ENCODE measurements at places on chromosomes 16 and 17.

- DNase-seq = no peak
Measured at GRCh38 chr16:15538507-15538906, 104.1 kb downstream of the BMERB1 start.

GRCh38 chr16:88977018-88977811, at the start of gene CBFA2T3:
CBFA2T3 (minus strand) TSS chr16:88977207; CDS start chr16:88976807, 400 bp downstream.
- no peak for DNase-seq

GRCh38 chr16:30949650-30950515, 1.0 kb downstream of the ORAI3 start:
- DNase-seq = peak; percentile 82

GRCh38 chr16:87015021-87015420, 302.2 kb downstream of the C16orf95 start:
- no peak for DNase-seq

GRCh38 chr17:40060887-40061608, 1.7 kb upstream of the THRA start:
- no peak for DNase-seq

- no peak for DNase-seq
Measured at GRCh38 chr16:29743827-29744531, 1.8 kb downstream of the C16orf54 start.

- DNase-seq = no peak
Measured at GRCh38 chr16:54067322-54068065, 219.1 kb downstream of the IRX3 start.

- no peak for DNase-seq
Measured at GRCh38 chr16:1318268-1318545, 8.8 kb downstream of the UBE2I start.

DNA sequence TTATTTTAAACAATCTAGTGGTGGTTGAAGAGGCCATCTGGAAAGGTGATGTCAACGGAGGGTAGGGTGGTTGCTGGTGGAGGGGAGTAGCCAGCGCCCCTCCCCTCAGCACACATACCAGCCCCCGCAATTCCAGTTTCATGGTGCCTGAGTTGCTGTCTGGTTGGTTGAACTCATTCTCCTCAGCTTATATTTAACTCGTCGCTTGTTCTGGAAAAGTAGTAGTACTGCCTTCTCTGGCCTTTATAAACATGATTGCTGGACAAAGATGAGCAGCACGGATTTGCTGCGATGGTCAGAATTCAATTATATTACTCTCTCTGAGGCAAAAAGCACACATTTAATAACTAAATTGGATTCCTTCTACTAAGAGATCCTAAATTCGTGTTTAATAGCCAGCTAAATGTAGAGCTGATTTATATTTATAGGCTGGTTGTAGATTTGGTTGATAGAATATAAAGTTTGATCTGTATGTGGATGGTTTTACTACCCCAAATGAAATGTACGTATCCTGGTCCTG, 238.0 kb upstream of the TBX2 start:
- no peak for DNase-seq

GRCh38 chr17:47719411-47720152, 13.5 kb upstream of the TBX21 start:
- DNase-seq = no peak

DNA sequence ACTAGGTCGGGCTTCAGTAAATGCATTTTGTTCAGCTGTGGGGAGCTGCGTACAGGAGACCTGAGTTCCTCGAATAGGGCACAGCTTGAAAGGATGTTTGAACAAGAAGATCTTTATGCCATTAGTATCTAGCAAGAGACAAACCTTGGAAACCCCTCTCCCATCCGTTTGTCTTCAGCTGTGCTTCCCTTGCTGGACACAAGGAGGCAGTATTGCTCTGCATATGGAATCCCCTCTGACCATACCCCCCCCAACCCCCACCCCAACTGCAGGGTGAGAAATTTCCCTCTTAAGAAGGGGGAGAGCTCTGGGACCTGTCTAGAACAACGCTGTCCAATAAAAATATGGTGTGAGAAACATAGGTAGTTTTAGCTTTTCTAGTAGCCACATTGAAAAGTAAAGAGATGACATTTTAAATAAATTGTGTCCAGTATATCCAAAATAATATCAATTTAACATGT, 1.6 kb downstream of the MRM1 start:
- DNase-seq = peak; percentile 70

DNA sequence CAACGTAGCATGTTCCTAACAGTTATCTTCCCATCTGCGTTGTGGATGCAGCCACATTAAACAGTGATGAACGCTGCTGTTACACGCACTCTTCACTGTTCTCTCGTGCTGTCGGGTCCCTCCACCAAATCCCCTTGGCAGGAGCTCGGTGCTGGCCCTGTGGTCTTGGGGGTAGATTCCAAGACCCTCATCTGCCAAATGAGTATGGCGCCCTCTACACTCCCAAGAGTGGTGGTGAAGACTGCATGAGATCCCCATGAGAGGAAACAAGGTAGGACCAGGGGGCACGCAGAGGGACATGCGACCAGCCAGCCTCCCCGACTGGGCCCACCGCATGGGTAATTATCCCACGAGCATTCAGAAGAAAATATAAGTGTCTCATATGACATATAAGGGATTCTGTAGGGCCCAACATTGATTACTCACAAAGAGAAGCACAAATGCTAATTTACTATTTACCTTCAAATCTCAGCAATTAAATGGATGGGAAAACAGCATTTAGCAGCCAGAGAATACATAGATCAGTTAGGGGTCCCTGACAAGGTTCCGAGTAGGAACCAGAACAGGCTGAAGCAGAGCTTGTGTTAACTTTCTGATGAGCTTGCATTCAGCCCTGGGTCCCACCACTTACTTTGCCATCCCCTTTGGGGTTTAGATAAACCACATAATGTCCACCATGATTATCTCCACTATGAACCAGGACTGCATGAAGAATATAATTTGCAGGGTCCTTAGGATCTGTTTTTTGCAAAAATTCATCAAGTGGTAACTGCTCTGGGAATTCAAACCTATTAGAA, 23.8 kb downstream of the LITAFD start:
- DNase-seq = no peak

DNA sequence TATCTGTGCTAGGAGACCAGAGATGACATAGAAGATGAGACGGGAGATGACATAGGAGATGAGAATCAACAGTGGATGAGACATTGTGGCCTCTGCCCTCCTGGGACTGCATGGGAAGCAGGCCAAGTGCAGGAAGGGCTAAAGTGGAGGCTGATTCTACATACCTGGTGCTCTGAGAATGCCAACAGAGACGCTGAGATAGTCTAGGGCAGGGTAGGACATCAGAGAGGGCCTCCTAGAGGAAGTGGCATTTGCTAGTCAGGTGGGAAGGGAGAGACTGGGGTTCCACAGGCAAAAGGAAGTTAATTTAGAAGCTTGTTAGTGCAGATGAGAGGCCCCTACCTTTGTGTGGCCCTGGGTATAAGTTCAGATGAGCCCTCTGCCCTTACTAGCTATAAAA, 224.2 kb downstream of the CBLN1 start:
- DNase-seq = no peak

DNA sequence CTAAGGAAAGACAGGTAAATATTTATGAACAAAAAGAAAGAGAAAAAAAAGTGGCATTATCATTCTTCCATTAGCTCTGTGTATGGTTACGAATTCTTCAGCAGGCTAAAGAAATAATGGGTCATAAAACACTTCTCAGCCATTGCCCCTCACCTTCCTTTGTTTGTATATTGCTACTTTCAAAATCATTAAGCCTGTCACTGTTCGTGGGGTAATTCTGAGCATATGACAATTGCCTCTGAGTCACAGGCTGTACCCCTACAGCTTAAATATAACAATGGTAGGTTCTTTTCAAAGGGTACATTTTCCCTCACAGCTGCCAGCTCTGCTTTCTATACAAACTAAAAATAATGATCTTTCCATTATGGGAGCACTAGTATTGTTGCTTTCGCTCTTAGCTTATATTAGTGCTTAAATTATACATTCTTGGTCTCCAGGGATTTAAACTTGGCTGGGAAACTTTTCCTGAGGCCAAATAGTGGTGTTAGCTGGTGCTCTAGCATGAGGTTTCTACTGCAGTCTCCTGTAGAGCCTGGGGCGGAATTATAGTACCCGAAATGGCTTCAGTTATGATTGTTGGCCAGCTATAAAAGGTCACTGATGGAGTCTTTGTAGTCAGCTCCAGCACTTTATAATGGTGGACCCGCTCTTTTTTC, 74.7 kb upstream of the CDH11 start:
- DNase-seq = no peak

- peak; percentile 45 for DNase-seq
Measured at GRCh38 chr17:78986649-78987328, 7.1 kb upstream of the LGALS3BP start.

DNA sequence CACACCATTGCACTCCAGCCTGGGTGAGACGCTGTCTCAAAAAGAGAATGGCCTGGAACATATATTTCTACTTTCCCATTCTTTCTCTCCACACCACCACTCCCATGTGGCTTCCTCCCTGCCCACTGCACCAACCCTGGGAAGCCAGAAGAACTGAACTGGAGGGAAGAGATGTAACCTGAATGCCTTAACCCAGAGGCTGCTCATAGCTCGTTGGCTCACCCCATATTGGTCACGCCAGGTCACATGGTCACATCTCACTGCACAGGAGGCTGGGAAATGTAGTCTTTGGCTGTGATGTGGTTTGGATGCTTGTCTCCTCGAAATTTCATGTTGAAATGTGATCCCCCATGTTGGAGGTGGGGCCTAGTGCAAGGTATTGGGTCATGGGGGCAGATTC, 5.9 kb upstream of the DNAH17 start:
- DNase-seq = no peak

DNA sequence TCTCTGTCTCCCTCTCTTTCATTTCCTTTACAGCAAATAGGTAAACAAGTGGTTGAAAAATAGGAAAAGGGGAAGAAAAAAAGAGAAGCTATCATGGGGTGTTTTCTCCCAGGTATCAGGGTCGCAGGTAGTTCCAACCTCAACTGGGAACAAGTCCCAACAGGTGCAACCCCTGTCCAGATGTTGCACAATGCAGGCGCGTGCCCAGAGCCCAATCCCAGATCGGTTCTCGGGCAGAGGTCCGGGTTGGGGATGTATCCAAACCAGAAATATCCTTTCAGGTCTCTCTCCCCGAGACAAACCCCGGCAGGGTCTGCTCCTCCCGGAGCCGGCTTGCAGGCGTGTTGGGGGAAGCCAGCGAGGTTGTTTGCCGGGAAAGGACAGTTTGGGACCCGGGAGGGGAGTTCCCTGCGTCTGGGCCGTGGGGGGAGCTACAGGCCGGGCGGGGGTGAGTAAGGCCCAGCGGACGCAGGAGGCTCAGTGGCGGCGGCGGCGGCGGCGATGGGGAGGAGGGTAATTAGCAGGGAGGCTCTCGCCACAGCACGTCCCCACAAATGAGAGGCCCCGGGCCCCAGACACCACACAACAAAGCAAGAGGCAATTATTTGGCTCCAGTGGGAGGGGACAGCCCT, 21.2 kb upstream of the SP6 start:
- DNase-seq = no peak

GRCh38 chr17:67575325-67575724, 142.4 kb upstream of the NOL11 start:
- no peak for DNase-seq

GRCh38 chr16:73154063-73154870, 106.3 kb upstream of the ZFHX3 start:
- no peak for DNase-seq

- DNase-seq = no peak
Measured at GRCh38 chr17:8766731-8767130, 8.4 kb upstream of the SPDYE4 start.

GRCh38 chr17:77208217-77208808, 67.5 kb downstream of the SEC14L1 start:
- peak; percentile 92 for DNase-seq

DNA sequence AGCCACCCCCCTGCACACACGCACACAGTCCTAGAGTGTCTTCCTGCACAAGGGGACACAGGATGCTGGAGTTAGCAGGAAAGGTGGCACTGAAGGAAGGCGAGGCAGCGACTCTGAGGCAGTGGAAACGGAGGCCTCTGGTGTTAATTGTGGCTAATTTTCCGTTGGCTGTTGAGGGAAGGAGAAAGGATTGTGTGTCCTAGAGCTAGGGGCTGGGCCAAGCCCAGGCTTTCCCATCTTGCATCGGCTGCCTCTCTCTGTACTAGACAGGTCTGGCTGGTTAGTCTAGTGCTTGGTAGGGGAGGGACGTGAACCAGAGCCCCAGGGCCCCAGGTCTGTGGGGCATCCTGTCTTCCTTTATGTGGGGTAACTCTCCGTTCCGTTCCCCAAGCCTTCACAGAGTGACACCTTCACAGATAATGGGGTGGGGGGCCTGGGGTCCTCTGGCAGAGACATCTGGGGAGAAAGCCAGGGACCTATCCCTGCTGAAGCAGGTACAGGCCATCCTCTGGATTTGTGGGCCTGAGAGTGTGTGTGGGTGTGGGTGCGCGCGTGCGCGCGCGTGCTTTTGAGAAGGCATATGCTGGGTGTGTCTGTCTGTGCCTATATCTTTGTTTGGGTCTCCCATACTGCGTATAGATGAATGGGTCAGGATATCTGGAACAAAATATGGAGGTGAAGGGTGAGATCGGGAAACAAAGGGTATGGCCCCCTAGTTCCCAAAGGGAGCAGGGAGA, at the start of gene CHD3:
TSS of gene CHD3 (plus strand) at position 606 of the 737 bp plus-strand sequence. CDS start 212 bp downstream, outside the sequence.
- DNase-seq = peak; percentile 12

DNA sequence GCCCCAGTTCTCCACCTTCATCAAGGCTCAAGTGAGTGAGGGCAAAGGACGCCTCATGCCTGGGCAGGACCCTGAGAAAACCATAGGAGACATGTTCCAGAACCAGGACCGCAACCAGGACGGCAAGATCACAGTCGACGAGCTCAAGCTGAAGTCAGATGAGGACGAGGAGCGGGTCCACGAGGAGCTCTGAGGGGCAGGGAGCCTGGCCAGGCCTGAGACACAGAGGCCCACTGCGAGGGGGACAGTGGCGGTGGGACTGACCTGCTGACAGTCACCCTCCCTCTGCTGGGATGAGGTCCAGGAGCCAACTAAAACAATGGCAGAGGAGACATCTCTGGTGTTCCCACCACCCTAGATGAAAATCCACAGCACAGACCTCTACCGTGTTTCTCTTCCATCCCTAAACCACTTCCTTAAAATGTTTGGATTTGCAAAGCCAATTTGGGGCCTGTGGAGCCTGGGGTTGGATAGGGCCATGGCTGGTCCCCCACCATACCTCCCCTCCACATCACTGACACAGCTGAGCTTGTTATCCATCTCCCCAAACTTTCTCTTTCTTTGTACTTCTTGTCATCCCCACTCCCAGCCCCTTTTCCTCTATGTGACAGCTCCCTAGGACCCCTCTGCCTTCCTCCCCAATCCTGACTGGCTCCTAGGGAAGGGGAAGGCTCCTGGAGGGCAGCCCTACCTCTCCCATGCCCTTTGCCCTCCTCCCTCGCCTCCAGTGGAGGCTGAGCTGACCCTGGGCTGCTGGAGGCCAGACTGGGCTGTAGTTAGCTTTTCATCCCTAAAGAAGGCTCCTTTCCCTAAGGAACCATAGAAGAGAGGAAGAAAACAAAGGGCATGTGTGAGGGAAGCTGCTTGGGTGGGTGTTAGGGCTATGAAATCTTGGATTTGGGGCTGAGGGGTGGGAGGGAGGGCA, 9.7 kb downstream of the FKBP10 start:
- no peak for DNase-seq

DNA sequence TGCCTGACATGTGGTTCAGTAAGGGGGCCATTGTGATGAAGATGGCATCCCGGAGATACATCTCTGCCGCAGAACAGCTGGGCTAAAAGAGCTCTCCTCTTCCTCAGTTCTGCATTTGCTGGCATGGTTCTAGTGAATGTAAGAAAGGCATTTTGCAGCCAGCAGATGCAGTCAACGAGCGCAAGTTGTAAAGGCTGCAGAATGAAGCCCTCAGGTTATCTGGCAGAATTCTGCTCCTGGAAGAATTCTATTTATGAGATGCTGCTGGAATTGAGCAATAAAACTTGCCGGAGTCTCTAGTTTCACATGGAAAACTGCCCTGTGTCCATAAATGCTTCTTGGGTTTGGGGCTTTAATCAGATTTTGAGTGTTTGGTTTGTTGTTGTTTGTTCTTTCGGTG, 176.8 kb upstream of the HSBP1 start:
- DNase-seq = no peak

Data from cardiac muscle cell (in vitro differentiated cells and primary cell).